ENCODE measurements at places on chromosomes 5 and 9. TPM values are rescaled to one million over a fixed set of nuclear protein-coding genes. Genes with fewer than 3 reads are reported as not detected.
A peak's percentile ranks its signal among the peaks of the same experiment; 100 is the strongest.

Gene FAT2
- total RNA-seq: 22.5 TPM

GRCh38 chr9:27280249-27280648 is 16.7 kb downstream of the EQTN start:
- DNase-seq: no peak

GRCh38 chr9:120438836-120439546 is 141.0 kb downstream of the CDK5RAP2 start:
- no peak for DNase-seq

- DNase-seq: no peak
These were observed 66.5 kb downstream of the NDFIP1 start for GRCh38 chr5:142175039-142175438.

DNA sequence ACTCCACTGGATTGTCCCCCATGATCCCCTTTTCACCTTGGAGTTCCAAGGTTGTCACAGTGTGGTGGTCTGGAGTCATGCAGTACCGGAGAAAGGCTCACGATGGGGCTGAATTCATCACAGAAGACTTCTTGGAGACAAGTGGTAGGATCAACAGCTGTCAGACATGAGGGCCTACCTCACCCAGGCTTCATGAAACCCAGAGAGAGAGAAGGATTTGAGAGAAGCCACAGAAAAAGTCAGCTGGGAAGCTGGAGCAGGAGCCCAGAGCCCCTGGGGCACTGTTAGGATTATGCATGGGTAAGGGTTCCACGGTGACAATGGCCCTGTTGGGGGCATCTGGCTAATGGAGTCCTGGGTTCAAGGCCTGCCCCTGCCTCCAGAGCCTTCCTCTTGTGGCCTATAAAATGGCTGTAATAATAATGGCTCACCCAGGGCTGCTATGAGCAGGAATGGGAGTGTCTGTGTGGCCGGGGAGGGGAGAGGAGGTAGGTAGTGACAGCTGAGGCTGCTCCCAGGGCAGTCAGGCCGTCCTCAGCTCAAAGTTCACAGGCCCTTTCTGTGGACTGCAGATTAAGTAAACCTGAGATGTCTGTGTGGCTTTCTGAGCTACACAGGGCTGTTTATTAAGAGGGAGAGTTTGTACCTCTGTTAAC is 910 bp downstream of the TRIM14 start:
- DNase-seq: peak; percentile 32
